Islet precursor cell (in vitro differentiated cells): ENCODE measurements at places on chromosomes 5 and 9.

- DNase-seq: no peak
Measured at GRCh38 chr9:112033237-112034215, 136.9 kb downstream of the UGCG start.

GRCh38 chr5:40501711-40502444 is 177.8 kb upstream of the PTGER4 start:
- DNase-seq: no peak

DNA sequence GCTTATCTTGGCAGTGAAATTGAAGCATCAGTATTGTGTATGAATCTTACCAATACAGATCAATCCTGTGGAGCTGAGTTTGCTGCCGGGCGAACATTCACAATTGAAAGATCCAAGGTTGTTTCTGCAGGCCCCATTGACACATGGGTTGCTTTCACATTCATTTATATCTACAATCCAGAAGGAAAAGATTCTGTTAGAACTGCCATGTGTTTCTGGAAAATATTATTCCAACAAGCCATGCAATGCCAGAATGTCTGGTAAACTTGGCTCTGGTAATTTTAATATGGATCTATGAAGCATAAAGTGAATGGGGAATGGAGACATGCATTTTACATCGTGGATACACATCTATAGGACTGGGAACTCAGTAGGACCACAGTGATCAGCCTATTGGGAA is 180.8 kb downstream of the FBN2 start:
- no peak for DNase-seq

DNA sequence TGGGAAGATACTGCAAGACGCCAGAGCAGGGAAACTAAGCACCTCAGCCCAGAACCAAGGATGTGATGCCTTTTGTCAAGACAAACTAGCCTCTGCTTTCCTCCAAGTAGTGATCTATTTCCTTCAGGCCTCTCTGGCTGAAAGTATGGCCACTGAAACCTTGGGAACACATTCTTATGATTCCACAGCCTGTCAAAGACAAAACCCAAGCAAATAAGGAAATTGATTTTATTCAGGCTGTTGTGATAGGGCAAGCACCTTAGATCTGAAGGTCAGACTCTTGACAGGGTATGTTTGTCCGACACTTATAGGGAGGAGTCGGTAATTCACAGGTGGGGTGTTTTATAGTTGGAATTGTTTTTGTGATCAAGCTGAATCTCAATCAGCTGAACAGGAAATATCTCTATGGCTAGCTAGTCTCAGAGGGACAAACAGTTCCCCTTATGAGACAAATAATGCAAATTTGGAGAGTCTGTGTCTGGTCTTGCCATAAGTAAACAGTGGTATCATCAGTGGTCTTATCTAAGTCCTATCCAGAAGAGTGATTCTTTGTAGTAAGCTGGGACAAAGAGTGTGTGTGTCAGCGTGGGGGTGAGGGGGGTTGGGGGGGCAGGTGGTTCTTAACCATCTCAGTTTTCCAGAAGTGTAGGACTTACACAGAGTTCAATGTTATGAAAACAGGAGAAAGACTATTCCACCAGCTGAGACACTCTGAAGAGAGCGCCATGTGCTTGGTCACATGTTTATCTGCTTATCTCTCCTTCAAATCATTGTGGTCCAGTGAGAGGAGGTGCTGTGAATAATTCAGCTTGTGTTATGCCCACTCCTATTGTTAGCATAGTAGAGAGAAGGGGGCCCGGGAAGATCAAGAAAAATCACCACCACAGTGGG is 6.7 kb upstream of the ZCCHC10 start:
- no peak for DNase-seq

DNA sequence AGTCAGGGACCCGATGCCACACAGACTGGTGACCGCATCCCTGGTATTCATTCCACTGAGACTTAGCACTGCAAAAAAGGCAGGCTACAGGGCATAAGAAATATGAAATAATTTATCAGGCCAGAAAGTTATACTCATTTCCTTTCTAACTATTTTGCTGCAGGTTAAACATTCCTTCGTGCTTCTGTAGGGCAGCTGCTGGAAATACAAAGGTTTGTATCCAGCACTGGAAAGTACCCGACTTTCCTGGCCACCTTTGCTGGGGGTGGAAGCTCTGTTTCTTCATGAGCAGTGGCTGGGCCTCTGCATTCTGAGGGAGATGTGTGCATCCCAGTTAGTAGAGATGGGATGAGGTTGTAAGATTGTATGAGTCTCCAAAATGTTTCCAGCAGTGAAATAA is 478.6 kb upstream of the WWC1 start:
- DNase-seq: no peak

GRCh38 chr9:76359365-76359764 is 34.9 kb downstream of the RFK start:
- DNase-seq: no peak

- DNase-seq: no peak
Measured at GRCh38 chr9:129612123-129612522, 8.8 kb downstream of the C9orf50 start.

DNA sequence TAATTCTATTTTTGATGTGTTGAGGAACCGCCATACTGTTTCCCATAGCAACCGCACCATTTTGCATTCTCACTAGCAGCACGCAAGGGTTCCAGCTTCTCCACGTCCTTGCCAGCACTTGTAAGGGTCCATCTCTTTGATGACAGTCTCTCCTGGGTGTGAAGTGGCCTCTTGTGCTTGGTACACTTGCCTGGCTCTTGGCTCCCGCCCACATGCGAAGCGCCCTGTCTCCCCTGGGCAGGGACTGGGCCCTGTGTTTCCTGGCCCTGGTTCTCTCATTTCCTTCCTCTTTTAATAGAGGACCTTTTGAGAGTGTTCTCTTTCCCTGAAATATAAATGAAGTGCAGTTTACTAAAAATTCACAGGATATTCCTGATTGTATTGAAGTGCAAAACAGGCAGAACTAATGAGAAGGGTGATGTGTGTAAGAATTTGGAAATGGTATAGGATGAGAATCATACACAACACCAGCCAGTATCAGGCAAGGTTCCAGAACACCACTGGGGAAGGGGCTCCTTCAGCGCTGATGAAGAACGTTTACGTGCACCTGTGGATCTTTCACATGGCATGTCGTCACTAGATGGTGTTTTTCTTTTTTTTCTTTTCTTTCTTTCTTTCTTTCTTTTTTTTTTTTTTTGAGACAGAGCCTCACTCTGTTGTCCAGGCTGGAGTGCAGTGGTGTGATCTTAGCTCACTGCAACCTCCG is 73.0 kb downstream of the EHMT1 start:
- no peak for DNase-seq

GRCh38 chr5:174101195-174101730 is 55.8 kb downstream of the NSG2 start:
- DNase-seq: no peak

DNA sequence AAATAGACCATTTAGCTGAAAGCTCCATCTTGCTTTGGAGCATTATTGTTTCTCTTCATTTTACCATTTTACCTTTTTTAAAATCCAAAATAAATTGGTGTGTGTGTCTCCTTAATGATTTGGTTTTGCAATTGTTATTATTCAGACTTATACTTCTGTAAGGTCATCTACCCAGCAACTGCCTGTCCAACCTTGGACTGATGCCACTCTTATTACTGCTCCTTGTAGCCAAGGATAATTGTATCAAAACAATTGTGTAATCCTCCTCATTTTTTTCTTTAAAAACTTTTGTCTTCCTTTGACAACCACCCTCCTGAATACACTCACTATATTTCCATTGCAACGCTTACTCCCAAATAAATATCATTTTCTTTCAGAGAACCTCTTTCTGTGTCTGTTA is 30.3 kb upstream of the HMGCR start:
- DNase-seq: no peak

DNA sequence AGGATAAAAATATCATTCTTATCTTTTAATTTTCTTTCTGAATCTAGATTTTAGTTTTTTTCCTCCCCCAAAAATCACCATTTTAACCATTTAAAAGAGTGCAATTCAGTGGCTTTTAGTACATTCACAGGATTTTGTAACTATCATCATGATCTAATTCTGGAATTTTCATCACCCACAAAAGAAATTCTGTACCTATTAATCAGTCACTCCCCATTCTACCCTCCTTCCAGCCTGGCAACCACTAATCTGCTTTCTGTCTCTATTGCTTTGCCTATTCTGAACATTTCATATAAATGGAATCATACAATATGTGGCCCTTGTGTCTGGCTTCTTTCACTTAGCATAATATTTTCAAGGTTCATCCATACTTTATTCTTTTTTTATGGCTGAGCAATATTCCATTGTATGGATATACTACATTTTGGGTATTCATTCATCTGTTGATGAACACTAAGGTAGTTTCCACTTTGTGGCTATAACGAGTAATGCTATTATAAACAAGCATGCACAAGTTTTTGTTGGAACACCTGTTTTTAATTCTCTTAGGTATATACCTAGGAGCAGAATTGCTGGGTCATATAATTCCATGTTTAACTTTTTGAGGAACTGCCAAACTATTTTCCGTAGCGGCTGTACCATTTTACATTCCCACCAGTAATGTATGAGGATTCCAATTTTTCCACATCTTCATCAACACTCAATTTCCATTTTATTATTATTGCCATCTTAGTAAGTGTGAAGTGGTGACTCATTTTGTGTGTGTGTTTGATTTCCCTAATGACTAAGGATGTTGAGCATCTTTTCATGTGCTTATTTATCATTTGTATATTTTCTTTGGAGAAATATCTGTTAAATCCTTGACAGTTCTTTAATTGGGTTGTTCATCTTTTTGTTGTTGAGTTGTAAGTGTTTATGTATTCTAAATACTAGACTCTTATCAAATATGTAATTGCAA is 340.3 kb downstream of the CWC27 start:
- no peak for DNase-seq

GRCh38 chr5:10914741-10915480 is 153.9 kb upstream of the DAP start:
- no peak for DNase-seq

- DNase-seq: peak; percentile 56
Measured at GRCh38 chr9:89598926-89599325, 5.9 kb upstream of the GADD45G start.

DNA sequence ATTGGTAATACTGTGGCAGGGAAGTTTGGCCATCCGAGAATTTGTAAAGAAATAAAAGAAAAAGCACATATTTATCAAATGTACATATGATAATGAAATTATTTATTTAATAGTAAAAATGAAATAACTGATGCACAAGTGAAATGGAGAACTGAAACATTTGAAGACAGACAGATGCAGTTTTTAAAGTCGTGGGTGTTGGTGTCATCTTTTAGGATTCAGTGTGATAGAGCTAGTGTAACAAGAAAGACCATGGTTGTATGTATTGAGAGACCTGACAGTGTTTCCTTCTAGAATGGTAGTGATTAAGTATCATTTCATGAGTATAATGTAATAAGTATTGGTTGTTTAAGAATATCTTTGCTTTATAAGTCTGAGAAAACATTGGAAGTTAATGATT is 2.4 kb downstream of the SEC61B start:
- no peak for DNase-seq

- no peak for DNase-seq
Measured at GRCh38 chr9:68643901-68644809, 60.9 kb upstream of the PIP5K1B start.

GRCh38 chr5:56772767-56773166 is 42.6 kb upstream of the MAP3K1 start:
- no peak for DNase-seq

- no peak for DNase-seq
Measured at GRCh38 chr5:36640949-36641348, 34.5 kb downstream of the SLC1A3 start.

- DNase-seq: no peak
Measured at GRCh38 chr9:109806506-109807115, 26.6 kb downstream of the PALM2AKAP2 start.

- DNase-seq: no peak
Measured at GRCh38 chr9:4964540-4964939, 20.5 kb upstream of the JAK2 start.

DNA sequence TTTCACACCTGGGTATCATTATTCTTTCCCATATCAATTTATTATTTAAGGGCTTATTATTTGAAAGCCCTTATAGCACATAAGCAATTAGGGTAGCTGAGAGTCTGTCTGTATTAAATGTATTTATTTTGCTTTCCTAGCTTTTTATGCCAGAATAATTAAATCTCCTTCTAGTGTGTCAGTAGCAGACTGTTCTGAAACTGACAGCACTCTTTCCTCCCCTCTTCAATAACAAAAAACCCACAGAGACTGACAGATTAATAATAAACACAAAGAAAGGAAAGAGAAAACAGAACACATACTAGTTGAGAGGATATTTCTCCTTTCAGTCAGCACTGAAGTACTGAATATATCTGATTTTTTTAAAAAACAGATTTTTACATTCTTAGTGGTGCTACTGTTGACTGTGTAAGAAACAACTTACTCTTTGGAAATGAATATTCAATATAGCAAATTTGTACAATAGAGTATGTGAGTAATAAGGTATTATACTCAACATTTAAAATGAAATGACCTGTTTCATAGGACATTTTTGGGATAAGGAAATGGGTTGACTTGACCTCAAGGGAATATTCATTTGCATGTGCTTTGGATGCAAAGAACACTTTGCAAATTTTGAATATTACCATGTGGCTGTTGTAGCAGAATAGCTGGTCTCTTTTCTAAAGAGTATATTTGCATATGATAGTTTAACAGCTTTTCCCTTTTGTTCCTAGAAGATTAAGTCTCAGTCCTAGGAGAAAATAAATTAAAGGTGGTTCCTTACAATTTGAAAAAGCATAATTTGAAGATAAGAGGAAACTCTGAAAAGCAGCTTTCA is 208.3 kb downstream of the SPATA31D1 start:
- DNase-seq: no peak

DNA sequence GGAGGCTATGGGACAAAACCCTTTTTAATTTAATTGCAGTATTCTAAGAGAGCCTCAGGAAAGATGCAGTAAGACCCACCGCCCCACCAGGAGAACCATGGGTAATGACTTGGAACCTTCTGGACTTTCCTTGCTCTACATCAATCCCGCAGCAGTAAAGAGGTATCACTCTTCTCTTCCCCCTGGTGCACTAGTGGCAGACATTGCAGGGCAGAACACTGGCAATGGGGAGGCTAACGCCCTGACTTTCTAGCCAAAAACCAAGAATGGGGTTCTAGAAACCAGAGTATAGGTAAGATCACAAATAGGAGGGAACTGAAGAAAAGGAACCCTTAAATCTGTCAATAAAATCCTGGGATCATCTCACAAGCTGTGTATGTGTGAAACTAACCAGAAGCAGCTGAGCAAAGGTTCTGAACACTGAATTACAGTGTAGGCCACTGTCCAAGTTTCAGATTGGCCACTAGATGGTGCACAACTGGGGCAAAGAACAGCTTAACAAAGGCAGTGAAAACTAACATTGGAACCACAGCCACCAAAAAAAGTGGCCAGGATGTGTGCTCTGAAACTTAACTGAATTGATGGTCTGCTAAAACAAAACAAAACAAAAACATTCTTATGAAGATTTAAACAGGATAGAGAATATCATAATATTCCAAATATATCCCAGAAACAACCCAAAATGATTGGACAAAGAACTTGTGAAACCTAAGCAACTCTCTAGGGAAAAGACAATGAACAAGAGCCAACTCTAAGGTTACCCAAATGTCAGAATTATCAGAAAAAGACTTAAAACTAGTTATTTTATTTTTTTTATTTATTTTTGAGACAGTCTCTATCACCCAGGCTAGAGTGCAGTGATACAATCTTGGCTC is 6.6 kb upstream of the FAM151B start:
- DNase-seq: peak; percentile 58

- DNase-seq: no peak
Measured at GRCh38 chr5:133202066-133202665, 150.4 kb downstream of the HSPA4 start.

- no peak for DNase-seq
Measured at GRCh38 chr9:115650768-115651167, 502.8 kb upstream of the PAPPA start.
